ENCODE measurements at places on chromosomes 7 and 10. TPM values are rescaled to one million over a fixed set of nuclear protein-coding genes. Genes with fewer than 3 reads are reported as not detected.

RNF32 gene
- polyA plus RNA-seq: 2.6 TPM

ZNRF2 gene
- polyA plus RNA-seq: 11.7 TPM

MMP21 gene
- 0.40 TPM for polyA plus RNA-seq

EN2 gene
- 0.71 TPM for polyA plus RNA-seq

CDC14C gene
- not detected for polyA plus RNA-seq

CABCOCO1 gene
- 0.19 TPM for polyA plus RNA-seq

DNA sequence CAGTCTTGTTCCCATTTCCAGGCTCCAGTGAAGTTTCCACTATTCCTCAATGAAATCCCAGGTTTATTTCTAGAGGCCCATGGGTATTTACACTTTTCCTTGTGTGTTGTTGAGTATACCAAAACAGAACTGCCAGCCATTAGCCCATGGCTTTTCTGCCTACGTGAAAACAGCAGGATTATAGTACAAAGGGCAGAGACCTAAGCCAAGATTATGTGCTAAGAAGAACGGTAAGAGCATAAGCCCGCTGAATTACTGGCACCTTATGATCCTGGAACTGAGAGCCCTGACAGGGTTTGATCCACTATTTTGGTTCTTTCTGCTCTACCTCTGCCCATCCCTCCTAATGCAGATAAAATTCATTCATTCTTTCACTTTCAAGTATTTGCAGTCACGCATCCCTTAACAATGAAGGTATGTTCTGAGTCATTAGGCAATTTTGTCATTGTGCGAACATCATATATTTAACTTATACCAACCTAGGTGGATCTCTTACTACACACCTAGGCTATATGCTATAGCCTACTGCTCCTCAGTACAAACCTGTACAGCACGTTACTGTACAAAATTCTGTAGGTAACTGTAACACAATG lies 16.0 kb downstream of the SEMA3C start:
- DNase-seq: no peak

GRCh38 chr10:75880031-75880775 lies 448.8 kb downstream of the LRMDA start:
- DNase-seq: peak; percentile 22

GRCh38 chr10:44908066-44908749 lies 2.9 kb upstream of the TMEM72 start:
- no peak for DNase-seq

- DNase-seq: no peak
Observed at GRCh38 chr7:85659364-85659763, 472.5 kb upstream of the SEMA3D start.

Data from forelimb muscle (tissue), 1 donor.